ENCODE measurements at places on chromosomes 5 and 9.

- no peak for DNase-seq
These were observed 11.6 kb upstream of the PRR16 start for GRCh38 chr5:120452471-120452870.

DNA sequence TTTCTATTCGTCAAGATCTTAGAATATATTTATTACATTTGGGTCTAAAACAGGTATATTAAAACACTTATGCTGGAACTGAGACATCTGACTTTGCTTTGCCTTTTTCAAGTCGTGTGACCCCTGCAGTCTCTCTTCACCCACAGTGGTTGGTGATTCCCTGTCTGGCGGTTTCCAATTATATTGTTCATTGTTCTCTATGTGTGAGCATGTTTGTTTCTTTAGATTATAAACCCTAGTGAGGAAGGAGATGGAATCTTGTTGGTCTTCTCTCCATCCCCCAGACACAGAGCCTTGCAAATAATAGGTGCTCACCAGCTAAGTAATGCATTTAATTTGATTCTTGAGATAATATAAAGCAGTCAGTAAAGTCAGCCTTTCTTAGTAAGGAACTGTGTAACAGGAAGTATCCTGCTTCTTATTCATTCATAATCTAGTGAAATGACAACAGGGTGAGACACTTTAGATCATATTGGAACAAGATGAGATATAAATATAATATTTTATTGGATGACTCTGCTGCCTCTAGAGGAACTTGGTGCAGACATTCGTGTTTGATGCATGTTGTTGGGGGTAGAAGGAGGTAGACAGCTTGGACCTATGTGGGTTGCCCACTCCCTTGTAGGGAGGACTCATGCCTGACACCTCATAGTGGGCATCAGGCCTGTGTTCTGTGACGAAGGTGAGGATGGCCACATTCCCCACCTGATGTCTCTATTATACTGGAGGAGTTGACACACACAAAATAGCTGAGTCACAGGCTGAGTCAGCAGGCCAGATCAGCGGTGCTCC lies 88.1 kb downstream of the FGF1 start:
- peak; percentile 86 for DNase-seq

GRCh38 chr5:154097031-154097430 lies 58.3 kb downstream of the MFAP3 start:
- DNase-seq, result no peak

- DNase-seq, result no peak
These were observed 128.5 kb upstream of the LPCAT1 start for GRCh38 chr5:1651971-1652872.

DNA sequence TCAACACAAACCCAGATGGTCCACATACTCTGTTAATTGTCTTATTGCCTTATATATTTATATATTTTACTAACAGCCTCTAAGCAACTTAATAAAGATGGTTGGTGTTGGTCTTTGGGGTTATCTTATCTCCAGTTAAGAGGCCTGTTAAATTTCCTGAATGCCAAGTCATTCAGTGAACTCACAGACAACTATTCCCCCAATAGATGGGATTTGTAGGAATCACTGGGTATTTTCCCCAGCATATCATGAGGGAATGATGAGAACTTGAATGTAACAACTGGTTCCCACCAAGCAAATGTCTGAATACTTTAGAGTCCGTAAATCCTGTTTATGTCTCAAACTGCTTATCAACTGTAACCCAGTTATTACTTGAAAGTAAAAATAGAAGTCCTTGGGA lies 42.7 kb upstream of the RETREG1 start:
- no peak for DNase-seq

DNA sequence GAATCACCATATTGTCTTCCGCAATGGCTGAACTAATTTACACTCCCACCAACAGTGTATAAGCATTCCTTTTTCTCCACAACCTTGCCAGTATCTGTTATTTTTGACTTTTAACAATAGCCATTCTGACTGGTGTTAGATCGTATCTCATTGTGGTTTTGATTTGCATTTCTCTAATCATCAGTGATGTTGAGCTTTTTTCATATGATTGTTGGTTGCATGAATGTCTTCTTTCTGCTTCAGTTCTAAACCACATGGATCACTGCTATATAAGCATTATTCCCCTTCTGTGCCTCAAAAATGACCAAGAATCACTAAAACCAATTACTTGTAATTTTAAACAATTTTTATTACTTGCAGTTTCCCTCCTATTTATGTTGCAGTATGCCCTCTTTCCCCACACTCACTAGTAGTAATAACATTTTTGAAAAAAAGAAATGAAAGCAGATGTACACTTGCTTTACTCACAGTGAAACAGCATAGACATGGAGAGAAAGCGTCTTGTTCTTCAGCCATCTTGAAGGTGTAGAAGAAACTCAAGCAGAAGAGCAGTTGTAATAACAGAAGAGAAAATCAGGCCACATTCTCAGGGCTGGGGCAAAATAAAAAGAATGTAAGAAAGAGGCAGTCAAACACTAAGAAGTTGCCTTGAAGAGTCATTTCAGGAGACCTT lies 4.5 kb upstream of the TMEM252 start:
- no peak for DNase-seq

DNA sequence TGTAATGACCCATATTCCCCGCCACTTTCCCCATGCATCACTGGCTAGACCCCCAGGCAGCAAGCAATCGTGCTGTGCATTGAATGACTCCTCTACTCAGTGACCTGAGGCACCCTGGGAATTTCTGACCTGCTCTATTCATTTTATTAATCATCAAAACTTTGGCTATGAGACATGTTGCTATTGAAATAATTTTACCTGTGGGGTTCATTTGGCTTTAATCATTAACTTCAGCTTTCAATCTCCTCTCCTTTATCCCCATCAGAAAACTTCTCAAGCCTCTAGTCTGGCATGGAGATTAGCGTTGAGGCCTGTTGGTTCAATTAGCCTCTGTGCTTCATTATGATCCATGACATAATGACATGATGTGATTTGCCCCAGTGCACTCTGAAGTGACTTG lies 429.0 kb downstream of the ZNF608 start:
- DNase-seq, result no peak

- DNase-seq, result no peak
These were observed 2.1 kb upstream of the FOXE1 start for GRCh38 chr9:97850746-97851445.

- peak; percentile 34 for DNase-seq
These were observed 192.5 kb upstream of the TUT7 start for GRCh38 chr9:86546712-86547111.

GRCh38 chr5:45507178-45507577 lies 189.0 kb downstream of the HCN1 start:
- DNase-seq, result no peak

- DNase-seq, result no peak
These were observed 181.1 kb downstream of the PDZD2 start for GRCh38 chr5:31819926-31820516.

DNA sequence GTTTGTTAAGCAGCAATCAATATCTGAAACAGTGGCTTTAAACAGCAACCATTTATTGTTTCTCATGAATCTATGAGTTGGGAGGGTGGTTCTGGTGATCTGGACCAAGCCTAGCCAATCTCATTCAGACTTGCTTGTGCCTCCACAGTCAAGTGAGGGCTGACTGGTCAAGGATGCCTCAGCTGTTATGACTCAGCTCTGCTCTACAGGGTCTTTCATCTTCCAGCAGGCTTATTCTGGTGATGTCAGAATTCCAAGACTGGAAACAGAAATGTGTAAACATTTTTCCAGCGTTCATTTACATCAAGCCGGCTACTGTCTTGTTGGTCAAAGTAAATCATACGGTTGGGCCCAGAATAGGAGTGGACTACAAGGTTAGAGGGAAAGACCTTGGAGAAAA lies 2.5 kb upstream of the PIP5K1B start:
- DNase-seq, result no peak

DNA sequence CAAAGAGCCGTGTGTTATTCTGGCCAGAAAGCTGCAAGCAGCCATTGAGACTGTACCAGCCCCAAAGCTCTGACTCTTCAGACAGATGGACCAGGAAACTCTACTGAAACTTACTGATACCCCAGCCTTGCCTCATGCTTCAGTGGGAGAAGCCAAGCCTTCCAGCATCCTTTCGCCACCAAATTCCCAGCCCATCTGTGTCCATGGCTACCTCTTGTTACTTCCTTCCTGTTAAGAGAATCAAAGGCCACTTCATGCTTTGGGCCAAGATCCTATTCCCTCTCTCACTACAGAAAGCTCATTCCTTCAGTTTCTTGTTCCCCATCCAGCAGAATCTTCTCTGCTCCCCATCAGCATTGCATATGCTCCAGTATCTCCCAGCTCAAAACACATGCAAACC lies 46.9 kb upstream of the FREM1 start:
- DNase-seq, result no peak

- DNase-seq, result no peak
These were observed 85.7 kb upstream of the FAM169A start for GRCh38 chr5:74951865-74952264.

DNA sequence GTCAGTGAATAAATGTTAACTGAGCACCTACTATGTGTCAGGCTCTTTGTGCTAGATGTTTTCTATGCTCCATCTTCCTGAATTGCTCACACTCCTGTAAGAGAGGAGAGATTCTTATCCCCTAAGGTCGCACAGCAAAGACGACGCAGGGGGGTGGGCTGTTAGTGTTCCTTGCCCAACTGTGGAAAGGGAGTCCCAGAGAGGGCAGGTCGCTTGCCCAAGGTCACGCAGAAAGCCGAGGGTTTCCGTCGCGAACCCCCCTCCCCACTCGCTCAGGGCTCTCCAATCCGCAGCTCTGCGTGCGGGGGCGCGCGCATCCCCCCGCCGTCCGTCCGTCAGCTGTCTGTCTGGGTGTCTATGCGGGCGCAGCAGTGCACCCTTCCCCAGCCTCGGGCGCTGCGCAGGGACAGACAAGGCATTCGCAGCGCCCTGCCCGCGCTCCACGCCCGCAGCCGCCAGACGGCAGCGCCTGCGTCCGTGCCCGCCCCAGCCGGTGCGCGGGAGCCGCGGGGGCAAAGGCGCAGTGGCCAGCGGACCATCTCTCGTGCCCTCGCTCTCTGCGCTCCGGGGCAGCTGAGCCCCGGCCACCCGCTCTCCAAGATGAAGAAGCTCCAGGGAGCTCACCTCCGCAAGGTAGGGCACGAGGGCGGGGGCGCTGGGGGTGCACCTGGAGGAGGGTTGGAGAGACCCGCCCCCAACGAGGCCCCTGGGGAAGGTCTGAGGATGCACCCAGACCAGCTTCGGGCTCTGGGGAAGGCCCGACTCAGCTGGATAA lies at the start of gene SLC6A7:
Gene SLC6A7 (plus strand): TSS at position 335 of the 775 bp plus-strand sequence. CDS start 266 bp downstream, at position 601.
- DNase-seq, result no peak

DNA sequence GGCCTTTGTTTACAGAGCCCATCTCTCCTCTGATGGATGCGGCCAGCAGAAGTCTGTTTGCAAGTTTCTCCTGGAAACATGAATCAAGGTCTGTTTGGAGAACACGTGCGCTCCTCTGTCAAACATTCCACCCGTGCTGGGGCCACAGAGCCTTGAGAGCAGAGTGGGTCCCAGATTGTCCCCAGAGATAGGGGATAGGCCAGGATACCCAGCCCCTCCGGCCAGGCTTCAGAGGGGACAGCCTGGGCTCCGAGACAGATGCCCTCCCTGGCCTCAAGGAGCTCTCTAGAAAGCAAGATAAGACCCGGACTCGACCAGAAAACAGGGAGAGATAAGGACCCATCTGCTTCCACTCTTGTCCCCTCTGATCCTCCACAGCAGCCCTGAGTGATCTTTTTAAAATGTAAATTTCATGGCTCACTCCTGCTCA lies 40.4 kb upstream of the HAND1 start:
- DNase-seq, result no peak

GRCh38 chr5:41325074-41325473 lies 111.7 kb upstream of the C6 start:
- DNase-seq, result no peak

GRCh38 chr9:88998911-88999310 lies 7.6 kb downstream of the S1PR3 start:
- DNase-seq, result no peak

GRCh38 chr9:4118666-4119065 lies 181.2 kb downstream of the GLIS3 start:
- no peak for DNase-seq

GRCh38 chr9:95017661-95018060 lies 291.2 kb downstream of the AOPEP start:
- DNase-seq, result no peak

GRCh38 chr5:172931001-172931536 lies 28.2 kb upstream of the RPL26L1 start:
- DNase-seq, result peak; percentile 88

- peak; percentile 16 for DNase-seq
These were observed 395.2 kb downstream of the BNC2 start for GRCh38 chr9:16475257-16475656.

GRCh38 chr5:143262393-143263174 lies 140.9 kb downstream of the NR3C1 start:
- peak; percentile 84 for DNase-seq

- peak; percentile 99 for DNase-seq
These were observed 63.3 kb upstream of the ZFR start for GRCh38 chr5:32507738-32508434.

DNA sequence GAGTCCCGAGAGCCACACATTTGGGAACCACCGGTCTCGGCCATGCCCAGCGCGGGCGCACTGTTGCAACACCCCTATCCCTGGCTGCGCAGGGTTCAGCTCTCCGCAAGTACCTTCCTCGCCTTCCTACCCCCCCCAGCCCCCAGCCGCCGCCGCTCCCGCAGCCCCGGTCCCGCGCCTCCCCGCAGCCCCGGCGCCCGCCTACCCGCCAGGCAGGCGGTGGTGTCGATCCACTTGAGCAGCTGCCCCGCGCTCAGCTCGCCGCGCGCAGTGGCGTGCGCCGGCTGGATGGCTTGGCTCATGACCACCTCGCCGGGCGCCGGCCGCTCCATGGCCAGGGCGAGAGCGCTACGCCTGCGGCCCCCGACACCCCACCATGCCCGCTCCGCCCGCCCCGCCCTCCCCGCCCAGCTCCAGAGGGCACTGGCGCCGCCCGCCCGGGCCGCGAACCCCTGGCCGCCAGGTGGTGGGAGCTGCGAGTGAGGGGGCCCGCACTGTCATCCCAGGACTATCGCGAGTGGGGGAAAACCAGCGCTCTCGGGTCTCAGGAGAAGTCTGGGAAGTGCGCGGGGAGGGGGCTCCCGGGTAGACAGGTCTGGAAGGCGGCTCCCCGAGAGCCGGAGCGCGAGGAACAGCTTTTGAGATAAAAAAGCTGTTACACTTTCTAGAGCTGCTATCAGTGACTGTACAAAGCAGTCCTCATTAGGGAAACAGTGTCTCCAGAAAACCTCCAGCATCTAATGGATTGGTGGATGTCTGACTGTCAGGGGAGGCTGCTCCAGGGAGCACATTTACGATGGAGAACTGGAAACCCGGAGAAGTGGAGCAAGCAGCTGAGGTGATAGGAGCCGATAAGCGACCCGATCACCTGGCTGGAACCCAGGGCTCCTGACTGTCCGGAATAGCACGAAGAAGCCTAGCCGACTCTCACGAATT lies at the start of gene ACOT12:
Gene ACOT12 (minus strand): TSS at position 352 of the 936 bp plus-strand sequence. CDS start 20 bp downstream, at position 332.
- DNase-seq, result no peak

- DNase-seq, result no peak
These were observed 427.1 kb upstream of the CHD1 start for GRCh38 chr5:99355881-99356280.

DNA sequence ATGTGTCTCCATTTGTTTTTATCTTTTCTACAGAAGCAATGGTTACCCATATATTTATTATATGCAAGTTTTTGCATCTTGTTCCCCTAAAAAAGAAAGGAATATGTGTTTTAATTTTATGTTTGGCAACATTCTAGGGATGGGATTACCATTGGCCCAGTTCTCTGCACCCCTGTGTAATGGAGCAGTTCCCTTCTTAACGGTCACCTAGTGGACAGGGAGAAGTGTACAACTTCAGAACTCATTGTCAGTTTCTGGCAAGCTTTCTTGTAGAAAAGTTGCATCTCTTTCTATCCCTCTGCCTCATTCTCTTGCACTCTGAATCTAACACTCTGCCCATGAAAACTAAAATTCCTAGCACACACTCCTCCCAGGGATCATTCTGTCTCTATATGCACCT lies 78.2 kb downstream of the DOCK8 start:
- DNase-seq, result no peak

GRCh38 chr9:2655411-2655901 lies 33.9 kb downstream of the VLDLR start:
- peak; percentile 92 for DNase-seq
